ENCODE measurements at places on chromosomes 5 and 9.

DNA sequence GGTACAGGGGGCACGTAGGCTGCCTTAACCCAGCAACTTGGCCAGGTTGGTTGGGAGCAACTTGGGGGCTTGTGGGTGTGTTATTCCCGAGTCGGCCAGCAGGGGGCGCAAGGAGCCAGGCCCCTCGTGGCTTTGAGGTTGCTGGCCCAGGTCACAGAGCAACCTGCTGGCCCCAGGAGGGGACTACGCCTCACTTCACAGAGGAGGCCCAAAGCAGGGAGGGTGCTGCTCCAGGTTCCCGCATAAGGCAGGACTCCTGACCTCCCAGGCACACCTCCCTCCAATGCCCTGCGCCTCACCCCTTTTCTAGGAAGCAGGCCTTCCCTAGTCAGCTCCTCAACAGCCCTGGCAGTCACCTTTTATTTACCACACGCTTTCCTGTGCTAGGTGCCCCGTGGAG lies 18.1 kb downstream of the KYAT1 start:
- DNase-seq: peak; percentile 38

- DNase-seq: no peak
These were observed 284.2 kb downstream of the DENND1A start for GRCh38 chr9:123645762-123646161.

DNA sequence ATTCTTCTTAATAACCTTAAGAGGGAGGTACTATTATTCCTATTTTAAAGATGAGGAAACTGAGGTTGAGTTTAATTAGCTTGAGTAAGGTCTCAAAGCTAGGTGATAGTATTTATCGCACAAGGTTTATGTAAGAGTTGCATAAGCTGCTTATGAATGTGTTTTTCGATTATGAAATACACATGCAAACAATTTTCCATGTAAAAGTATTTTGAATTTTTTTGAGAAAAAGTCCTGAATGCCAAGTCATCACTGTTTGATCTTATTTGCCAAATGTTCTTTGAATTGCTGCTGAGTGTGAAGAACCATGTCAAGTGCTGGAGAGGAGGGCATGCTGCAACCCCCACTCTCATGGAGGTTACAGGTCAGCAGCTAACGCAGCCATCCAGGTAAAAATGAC lies 174.4 kb downstream of the CARTPT start:
- DNase-seq: no peak

- no peak for DNase-seq
These were observed 72.8 kb downstream of the SLC1A1 start for GRCh38 chr9:4563105-4563504.

- DNase-seq: no peak
These were observed 87.7 kb downstream of the CACNA1B start for GRCh38 chr9:137965177-137965795.

GRCh38 chr9:8489835-8490234 lies 690.3 kb upstream of the DMAC1 start:
- DNase-seq: no peak

- no peak for DNase-seq
These were observed 468.7 kb downstream of the SPATA31D1 start for GRCh38 chr9:82457298-82457697.

DNA sequence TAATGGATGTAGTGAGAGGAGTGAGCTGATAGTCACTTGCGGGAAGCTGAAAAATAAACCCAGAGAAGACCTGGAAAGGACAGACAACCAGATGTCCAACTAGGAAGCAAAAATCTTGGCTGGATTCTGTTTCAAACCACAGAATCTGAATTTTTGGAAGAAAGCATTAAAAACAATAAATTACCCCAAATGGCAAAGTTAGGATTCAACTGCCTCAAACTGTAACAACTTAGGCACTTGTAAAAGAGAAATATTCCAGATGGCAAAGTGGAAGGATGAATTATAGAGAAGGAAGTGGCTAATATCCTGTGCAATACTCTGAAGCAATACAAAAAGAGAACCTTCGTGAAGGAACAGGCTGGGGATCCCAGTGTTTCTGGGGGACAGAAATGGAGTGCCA lies 46.8 kb upstream of the SLIT3 start:
- no peak for DNase-seq

DNA sequence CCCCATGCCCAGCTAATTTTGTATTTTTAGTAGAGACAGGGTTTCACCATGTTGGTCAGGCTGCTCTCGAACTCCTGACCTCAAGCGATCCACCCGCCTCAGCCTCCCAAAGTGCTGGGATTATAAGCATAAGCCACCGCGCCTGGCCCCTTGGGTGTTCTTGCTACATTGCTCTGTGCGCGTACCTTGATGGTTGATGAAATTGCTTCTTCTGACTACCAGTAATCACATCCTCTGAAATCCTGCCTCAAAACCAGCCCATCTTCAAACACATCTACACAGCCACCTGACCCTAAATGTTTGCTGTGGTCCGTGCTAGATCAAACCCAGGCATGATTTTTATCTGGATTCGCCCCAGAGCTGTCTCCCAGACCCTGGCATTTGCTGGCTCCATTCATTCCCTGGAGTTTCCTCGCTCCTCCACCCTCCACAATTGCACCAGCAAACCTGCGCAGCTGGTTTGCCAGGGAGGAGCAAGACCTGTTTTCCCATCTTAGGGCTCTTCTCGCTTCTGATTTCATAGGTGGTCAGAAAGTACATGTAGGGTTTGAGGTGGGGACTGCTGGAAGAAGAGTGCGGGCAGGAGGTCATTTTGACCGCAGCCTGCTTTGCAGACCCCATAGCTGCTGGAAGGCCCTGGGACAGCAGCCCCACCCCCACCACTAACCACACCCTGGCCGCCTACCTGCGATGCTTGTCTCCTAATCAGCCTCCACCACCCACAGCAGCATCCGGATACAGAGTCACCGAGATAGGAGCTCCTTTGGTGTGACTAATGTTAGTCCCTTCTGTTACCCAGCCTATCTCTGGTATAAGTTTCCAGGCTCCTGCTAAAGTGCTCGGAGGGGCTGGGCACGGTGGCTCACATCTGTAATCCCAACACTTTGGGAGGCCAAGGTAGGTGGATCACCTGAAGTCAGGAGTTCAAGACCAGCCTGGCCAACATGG lies 22.7 kb downstream of the SWI5 start:
- DNase-seq: peak; percentile 52

DNA sequence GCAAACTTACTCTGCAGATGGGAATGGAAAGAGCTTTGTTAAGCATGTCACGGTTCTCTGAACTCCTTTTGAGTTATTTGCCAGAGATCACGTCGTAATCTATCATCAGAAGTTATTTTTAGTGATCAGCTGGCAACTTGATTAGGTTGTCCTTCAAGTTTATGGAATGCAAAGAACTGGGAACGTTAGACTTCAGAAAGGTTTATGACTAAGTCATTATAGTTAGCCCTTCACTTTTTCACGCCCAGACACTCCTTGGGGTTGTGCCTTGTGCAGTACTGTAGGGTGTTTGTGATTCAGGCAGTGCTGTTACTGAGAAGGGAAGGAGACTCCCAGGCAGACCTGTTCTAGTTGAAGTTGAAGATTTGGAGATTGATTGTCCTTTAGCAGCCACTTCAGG lies 26.8 kb upstream of the PHF2 start:
- DNase-seq: no peak

GRCh38 chr5:134626369-134627014 lies 6.1 kb downstream of the SAR1B start:
- DNase-seq: no peak

GRCh38 chr9:20187318-20187717 lies 398.5 kb upstream of the SLC24A2 start:
- DNase-seq: no peak

- no peak for DNase-seq
These were observed 181.8 kb upstream of the CCNH start for GRCh38 chr5:87594566-87594965.

- peak; percentile 76 for DNase-seq
These were observed at the start of gene IL31RA for GRCh38 chr5:55850839-55851674. Gene IL31RA, plus strand, starts transcription at chr5:55851357. Its CDS starts 214 bp downstream, at chr5:55851571.

DNA sequence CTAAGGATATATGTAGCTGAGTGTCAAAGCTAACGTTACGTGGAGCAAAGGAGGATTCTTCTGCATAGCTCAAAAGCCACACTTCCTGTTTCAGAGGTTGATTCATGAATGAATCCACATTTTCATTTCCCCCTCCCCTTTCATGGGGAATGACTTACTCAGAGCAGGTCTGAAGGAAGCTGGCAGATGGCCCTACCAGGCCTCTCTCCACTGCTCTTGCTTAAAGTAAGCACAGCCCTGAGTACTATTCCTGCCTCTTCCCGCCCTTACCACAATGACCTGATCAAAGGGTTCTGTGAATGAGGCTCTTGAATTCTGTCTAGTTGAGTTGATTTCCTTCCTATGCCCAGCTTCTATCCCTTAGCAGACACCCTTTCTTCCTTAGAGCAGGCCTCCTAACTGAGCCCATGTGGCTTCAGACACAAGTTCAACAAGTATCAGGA lies 6.3 kb downstream of the IGIP start:
- peak; percentile 95 for DNase-seq

- DNase-seq: no peak
These were observed 1.5 kb downstream of the CA9 start for GRCh38 chr9:35675204-35675603.

GRCh38 chr9:89674667-89675057 lies 69.8 kb downstream of the GADD45G start:
- no peak for DNase-seq

- DNase-seq: no peak
These were observed 220.3 kb downstream of the COX7C start for GRCh38 chr5:86838083-86838482.

- DNase-seq: no peak
These were observed 4.8 kb downstream of the ARHGEF28 start for GRCh38 chr5:73630765-73631164.

- DNase-seq: no peak
These were observed 303 bp downstream of the LIFR start for GRCh38 chr5:38556088-38556598.

- DNase-seq: peak; percentile 17
These were observed 19.7 kb downstream of the OR2V2 start for GRCh38 chr5:181166812-181167733.

DNA sequence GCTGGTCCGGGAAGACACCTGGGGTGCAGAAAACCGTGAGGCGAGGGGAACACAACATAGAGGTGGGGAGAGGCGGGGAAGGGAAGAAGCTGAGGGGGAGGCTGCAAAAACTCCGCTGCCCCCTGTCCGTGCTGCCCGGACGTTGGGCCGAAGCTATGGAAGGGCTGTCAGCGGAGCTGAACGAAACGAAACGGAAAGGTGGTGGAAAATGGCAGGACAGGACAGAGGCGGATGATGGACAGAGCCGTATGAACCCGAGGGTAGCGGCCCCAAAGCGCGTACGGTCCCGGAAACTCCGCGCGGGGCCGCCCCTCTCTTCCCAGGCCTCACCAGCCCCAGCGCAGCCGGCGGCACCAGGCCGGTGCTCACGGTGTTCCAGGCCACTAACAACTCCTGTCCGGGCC lies 272 bp downstream of the ANAPC2 start:
- no peak for DNase-seq

GRCh38 chr5:13480834-13481233 lies 463.7 kb downstream of the DNAH5 start:
- DNase-seq: no peak

GRCh38 chr5:137613554-137614265 lies 114.6 kb upstream of the SPOCK1 start:
- peak; percentile 95 for DNase-seq

- no peak for DNase-seq
These were observed 4.0 kb upstream of the CCL28 start for GRCh38 chr5:43415935-43416802.

GRCh38 chr5:152470167-152470566 lies 65.1 kb upstream of the NMUR2 start:
- DNase-seq: no peak

DNA sequence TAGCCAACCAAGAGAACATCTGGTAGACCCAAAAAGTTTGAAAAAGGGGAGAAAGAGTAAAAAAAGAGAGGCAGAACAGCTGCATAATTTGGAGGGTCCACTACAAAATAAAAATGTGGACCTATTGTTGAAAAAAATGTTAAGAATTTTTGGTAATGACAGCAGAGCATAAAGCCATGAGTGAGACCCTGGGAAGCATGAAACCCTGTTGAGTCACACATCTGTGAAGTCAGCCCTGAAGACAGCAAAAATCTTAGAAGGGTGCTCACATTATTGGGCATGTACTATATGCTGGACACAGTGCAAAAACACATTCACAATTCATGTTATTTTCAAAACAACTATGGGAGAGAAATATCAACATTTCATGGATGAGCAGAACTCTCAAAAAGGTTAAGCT lies 56.4 kb upstream of the LIFR start:
- DNase-seq: no peak

GRCh38 chr9:136881691-136882108 lies 4.6 kb upstream of the TRAF2 start:
- peak; percentile 45 for DNase-seq

GRCh38 chr5:164345173-164345849 lies 839.9 kb downstream of the MAT2B start:
- DNase-seq: no peak

DNA sequence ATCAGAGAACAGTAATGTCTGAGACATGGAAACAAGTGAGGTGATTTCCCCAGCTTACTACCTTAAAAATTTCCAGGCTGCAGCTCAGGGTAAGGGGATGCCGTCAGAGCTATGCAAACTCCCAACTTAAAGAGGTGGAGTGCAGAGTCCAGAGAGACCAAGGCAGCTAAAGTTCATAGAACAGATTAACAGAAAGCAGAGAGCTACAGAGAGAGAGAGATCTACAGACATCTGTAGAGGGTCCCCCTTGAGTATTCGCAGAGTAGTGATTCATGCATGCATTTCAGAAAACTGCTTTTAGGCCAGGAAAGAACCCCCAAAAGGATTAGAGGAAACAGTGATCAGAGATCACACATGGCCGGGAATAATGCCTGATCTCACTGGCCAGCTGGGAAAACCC lies 306.2 kb upstream of the PUM3 start:
- DNase-seq: no peak

DNA sequence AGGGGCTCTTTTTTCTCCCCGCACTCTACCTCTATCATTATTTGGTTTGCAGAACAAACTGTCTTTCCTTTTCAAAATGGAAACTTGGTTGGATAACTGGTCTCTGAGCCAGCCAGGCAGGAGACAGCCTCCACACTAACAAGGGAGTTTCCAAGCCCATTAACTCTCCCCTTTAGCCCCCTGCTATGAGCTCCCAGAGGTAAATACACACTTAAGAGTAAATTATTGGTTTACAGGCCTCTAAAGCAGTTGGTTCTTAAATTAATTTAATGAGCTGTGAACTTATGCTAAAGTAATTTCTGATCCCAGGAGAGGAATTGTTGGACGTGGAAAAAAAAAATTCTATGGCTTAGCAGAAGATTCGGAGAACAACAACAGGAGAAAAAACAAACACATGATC lies 30.3 kb downstream of the EPB41L4A start:
- DNase-seq: no peak

GRCh38 chr9:7370381-7370780 lies 429.2 kb downstream of the DMAC1 start:
- no peak for DNase-seq

Measured in MV-4-11 (cell line).